ENCODE measurements at places on chromosomes 12 and 14.

DNA sequence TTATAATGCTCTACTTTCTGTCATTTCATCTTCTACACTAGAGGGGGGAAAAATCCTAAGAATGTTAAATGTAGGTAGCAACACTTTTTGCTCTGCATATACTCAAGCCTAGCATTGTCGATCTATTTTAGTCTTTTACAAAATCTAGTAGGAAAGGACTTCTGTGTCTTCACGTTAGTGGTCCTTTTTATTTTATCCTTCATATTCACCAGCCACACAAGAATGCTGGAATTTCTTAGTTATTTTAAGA lies 253.0 kb upstream of the FLRT2 start:
- DNase-seq, result no peak

DNA sequence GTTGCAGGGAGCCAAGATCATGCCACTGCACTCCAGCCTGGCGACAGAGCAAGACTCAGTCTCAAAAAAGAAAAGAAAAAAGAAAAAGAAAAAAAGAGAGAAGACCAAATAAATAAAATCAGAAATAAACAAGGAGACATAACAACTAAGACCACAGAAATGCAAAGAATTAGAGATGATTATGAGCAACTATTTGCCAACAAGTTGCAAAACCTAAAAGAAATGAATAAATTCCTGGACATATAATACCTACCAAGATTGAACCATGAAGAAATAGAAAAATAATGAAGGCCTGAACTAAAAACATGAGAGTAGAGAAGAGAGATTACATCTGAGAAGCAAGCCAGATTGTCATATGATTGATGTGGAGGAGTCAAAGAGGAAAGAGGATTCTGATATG lies 17.6 kb upstream of the EPS8 start:
- DNase-seq, result no peak

DNA sequence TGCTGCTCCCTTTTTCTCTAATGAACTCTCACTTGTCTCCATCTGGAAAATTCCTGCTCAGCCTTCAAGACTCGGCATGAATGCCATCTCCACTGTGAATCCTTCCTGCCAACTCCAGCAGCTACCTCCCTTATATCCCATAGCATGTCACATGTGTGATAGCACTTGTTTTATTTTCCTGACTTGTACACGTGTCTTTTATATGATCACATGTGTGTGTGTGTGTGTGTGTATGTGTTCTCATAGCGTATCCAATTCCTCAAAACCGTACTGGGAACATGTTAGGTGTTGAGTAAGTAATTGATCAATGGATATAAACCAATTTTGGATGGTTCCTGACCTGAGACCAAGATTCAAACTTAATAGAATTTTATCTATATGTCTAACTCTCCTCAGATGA lies 1107.7 kb downstream of the GALC start:
- DNase-seq, result no peak

DNA sequence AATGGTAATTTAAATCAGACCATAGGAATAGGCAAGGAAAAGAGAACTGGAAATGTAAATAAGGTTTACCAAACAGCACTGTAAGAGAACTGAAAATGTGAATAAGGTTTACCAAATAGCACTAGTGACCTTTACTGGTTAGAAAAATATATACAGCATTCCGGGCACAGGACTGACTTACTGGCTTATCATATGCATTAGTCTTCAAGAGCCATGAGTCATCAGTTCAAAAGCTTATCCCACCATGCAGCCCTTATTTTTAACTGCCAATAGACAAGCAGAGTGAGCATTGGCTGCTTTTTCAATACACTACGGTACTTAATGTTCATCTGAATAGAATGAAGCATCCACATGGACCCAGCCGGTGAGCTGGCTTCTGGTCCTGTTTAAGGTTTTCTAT lies 13.0 kb upstream of the NELL2 start:
- peak; percentile 73 for DNase-seq

DNA sequence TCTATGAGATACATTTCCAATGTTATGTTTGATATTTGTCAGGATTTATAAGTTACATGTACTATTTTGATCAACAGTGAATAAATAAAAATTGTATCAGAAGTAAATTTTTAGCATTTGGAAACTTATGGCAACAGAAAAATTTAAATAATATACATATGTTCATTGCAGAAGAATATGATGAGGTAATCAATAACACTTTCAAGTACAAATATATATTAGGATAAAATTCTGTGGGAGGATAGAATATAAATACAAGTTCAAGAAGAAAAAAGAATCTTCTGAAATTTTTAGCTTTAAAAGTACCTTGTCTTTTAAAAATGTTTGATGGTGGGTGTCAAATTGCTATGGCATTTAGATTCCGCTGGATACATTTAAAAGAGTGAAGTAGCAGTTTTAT lies 102.8 kb upstream of the MUCL1 start:
- DNase-seq, result no peak

DNA sequence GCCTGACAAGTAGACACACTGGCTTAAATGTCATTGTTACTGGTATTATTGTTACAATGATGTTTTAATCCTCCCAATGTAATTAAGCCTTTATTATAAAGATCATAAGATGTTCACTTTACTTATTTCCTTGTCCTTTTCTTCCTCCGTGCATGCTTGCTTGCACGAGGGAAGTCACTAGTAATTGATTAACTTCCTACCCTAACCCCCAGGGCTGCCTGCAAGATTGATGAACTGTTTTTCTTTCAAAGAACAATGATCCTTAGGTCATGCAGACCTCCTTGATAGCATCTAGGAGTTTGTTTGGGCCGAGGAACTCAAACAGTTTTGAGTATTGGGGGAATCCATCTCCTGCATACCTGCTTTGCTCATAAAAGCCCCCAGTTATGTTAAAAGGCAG lies 43.0 kb downstream of the GLRX5 start:
- DNase-seq, result no peak

- DNase-seq, result peak; percentile 52
Observed at GRCh38 chr12:29164477-29165393, 15.7 kb downstream of the FAR2 start.

DNA sequence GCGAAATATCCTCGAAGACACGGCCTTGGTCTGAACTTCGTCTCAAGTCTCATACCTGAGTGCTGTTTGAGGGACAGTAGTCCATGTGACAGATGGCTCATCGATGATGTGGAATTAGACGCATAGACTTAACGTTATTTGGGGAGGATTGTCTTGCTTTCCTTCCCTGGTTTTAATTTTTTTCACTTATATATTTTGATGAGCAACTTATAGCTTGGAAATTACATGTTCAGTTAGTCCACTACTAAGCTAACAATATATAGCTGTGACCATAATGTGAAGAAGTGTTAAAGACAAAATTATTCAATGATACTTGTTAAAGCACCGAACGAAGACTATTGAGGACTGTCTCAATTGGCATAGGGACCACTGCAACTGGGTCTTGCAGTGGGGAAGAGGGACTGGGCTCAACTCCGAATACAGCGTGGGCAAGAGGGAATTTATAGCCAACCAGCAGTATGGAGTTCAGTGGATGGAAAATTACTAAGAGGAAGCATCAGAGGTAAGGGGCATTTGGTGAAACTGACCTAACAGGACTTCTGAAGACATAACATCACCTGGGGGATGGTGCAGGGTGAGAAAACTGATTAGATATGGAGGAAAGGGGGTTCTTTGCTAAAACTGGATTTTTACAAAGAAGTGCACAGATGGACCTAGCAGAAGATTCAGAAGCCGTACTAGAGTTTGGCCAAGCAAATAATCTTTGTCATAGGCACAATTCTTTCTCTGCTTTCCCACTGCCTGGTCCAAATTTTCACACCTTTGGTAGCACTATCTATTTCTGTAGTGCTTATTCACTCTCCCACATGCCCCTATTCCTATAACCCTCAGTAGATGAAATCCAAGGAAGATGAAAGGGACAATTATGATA lies 910 bp upstream of the TM7SF3 start:
- DNase-seq, result no peak

DNA sequence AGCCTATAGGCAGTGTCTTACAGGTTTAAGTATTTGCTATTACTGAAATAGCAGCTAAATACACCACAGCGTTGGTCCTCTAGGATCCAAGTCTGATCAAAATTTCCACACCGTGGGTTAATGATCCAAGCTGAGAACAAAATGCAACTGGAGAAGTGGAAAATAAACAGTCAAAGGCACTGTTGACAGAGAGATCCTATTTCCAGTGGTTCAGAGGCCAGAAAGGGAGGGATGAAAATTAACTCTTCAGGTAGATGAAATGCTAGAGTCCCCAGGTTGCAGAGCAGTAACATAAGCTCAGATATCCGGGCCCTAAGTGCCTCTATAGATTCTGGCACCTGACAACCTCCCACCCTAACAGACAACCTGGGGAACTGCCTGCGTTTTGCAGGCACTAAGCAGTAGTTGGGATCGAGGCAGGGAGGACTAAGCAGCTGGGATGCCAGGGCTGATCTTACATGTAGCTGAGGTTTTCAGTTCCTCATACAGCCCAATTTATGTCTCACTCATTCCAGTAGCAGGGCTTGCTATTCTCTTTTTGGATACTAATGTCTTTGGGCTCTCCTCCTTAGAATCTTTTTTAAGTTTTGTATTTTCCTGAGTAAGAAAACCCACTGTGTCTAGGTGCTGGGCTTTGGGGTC lies 42.7 kb upstream of the CRACR2A start:
- DNase-seq, result no peak

DNA sequence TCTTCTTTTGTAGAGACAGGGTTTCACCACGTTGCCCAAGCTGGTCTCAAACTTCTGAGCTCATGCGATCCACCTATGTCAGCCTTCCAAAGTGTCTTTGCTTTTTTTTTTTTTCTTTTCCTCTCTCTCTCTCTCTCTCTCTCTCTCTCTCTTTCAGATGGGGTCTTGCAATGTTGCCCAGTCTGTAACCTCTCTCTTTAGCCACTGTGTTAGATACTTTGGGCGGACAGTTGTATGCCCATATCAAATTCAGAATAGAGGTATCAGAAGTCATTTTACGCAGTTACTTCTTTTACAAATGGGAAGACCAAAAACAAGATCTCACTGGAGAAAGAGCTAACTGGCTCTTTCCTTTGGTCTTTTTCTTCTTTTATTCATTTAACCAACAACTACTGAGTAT lies 6.7 kb downstream of the HEBP1 start:
- DNase-seq, result no peak

GRCh38 chr12:132804426-132804861 lies 24.2 kb downstream of the GOLGA3 start:
- no peak for DNase-seq

GRCh38 chr14:20499881-20500280 lies 5.5 kb upstream of the RNASE10 start:
- no peak for DNase-seq

GRCh38 chr12:121465921-121466793 lies 66.2 kb downstream of the RNF34 start:
- DNase-seq, result no peak

DNA sequence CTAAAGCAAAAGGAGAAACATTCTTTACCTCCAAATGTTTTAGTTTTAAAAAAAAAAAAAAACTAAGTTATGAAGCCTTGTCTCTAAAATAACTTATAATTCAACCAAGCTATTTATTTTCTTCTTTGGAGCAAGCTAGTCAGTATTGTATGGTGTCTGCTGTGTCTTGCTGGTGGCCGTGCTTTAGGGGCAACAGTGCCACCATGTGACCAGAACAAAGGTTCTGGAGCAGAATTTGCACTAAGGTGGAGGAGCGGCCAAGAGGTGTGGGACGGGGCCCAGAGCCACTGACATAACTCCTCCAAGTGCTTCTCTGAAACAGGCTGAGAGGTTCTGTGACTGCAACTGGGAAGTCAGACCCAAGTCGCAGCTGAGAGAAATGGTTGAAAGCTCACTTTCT lies 4.5 kb downstream of the FICD start:
- no peak for DNase-seq

DNA sequence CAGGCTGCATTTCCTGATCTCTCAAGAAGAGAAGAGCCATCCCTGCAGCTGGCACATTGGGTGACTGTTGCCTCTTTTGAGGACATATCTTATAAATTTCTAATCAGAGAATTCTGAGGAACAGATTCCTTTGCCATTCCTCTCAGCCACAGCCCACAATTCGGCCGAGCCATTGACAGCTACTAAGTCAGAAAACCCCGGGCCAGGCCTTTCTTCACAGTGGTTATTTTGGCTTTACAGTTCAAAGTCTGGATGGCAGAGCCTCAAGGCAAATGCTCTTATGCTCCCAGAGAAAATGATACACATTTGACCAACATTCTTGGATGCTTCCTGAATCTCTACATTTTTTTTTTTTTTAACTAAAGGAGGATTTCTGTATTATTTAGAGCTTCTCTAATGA lies 138.4 kb upstream of the FRMD6 start:
- DNase-seq, result no peak

DNA sequence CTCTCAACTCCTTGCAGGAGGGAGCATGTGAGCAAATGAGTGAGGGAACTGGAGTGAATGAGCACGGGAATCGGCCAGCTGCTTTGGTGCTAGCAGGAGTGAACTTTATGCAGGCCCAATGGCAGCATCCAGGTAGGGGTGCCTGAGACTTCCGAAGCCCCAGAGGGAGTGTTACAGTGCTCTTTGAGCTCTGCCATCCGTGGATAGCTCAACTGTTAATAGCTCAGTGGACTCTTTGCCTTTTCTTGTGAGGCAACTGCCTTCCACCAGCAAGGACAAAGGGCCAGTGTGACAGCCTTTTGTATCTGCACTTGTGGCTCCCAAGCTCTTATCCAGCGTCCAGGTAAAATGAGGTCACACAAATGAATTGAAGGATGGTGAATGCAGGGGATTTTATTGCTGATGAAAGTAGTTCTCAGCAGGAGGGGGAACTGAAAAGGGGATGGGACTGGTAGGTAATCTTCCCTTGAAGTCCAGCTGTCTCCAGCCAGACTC lies 12.9 kb downstream of the CREBL2 start:
- no peak for DNase-seq

GRCh38 chr14:50659327-50659974 lies 8.7 kb downstream of the SAV1 start:
- DNase-seq, result no peak

GRCh38 chr14:26856876-26857518 lies 259.2 kb upstream of the NOVA1 start:
- no peak for DNase-seq

GRCh38 chr12:55816881-55817344 lies 611 bp downstream of the SARNP start:
- DNase-seq, result no peak

DNA sequence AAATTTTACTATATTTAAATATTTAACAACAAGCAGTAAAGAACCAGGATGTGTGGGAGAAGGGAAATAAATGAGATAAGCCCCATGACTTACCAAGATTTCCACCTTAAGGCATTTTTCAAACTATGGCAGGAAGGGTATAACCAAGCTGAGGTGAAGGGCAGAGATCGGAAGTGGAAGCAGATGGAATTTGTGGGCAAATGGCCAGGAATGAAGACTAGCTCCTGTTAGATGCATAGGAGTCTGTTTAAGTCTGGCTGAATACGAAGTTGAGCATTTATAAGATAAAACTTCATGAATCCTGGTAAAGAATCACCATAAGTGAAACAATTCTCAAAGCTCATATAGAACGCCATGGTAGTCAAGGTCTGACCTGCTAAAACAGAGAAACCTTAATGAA lies 163.5 kb downstream of the DIO2 start:
- no peak for DNase-seq

GRCh38 chr14:51725061-51725460 lies 73.4 kb downstream of the FRMD6 start:
- no peak for DNase-seq

GRCh38 chr14:37598747-37599506 lies 3.5 kb downstream of the TTC6 start:
- DNase-seq, result no peak

- DNase-seq, result no peak
Observed at GRCh38 chr14:91048265-91048664, 12.2 kb downstream of the RPS6KA5 start.

- DNase-seq, result no peak
Observed at GRCh38 chr12:95837240-95838038, 21.3 kb upstream of the SNRPF start.

- DNase-seq, result peak; percentile 26
Observed at GRCh38 chr12:70448371-70448770, 82.3 kb downstream of the KCNMB4 start.

- DNase-seq, result no peak
Observed at GRCh38 chr14:100840286-100841065, 14.6 kb downstream of the MEG3 start.

Data from retinal pigment epithelial cell (primary cell).